IgD-negative memory B cell (primary cell): ENCODE measurements at places on chromosomes 2 and 18. TPM values are rescaled to one million over a fixed set of nuclear protein-coding genes. Genes with fewer than 3 reads are reported as not detected.

ASNSD1 gene
- 43.5 TPM for polyA plus RNA-seq

LRATD1 gene
- polyA plus RNA-seq: not detected

SP140 gene
- polyA plus RNA-seq: 130 TPM

KCNJ13 gene
- 0.09 TPM for polyA plus RNA-seq

TTN gene
- polyA plus RNA-seq: 9.4 TPM

TET3 gene
- polyA plus RNA-seq: 0.46 TPM

AMMECR1L gene
- polyA plus RNA-seq: 6.7 TPM

ZNF521 gene
- not detected for polyA plus RNA-seq

LRRFIP1 gene
- 123 TPM for polyA plus RNA-seq

KLF7 gene
- polyA plus RNA-seq: 17.9 TPM

TP53I3 gene
- 4.1 TPM for polyA plus RNA-seq

SPATA3 gene
- not detected for polyA plus RNA-seq

RIT2 gene
- polyA plus RNA-seq: not detected

SKA1 gene
- polyA plus RNA-seq: 0.90 TPM

DSG1 gene
- not detected for polyA plus RNA-seq

QPCT gene
- 1.8 TPM for polyA plus RNA-seq

PDE1A gene
- not detected for polyA plus RNA-seq

CRYGD gene
- polyA plus RNA-seq: not detected

ZC3H15 gene
- polyA plus RNA-seq: 64.9 TPM

TCF23 gene
- not detected for polyA plus RNA-seq

LRRC30 gene
- polyA plus RNA-seq: not detected

HOXD1 gene
- not detected for polyA plus RNA-seq

IL1R2 gene
- not detected for polyA plus RNA-seq

EFHD1 gene
- 0.73 TPM for polyA plus RNA-seq

CD8B gene
- polyA plus RNA-seq: 1.1 TPM

GYPC gene
- 111 TPM for polyA plus RNA-seq

SP5 gene
- not detected for polyA plus RNA-seq

KCNE4 gene
- not detected for polyA plus RNA-seq

FAM124B gene
- polyA plus RNA-seq: not detected

PDE11A gene
- not detected for polyA plus RNA-seq

REG3G gene
- polyA plus RNA-seq: not detected

FSIP2 gene
- not detected for polyA plus RNA-seq

DYNAP gene
- not detected for polyA plus RNA-seq

UGT1A3 gene
- not detected for polyA plus RNA-seq

OXER1 gene
- polyA plus RNA-seq: 0.63 TPM

RAB12 gene
- polyA plus RNA-seq: 0.10 TPM

ERMN gene
- 0.08 TPM for polyA plus RNA-seq

CXCR1 gene
- polyA plus RNA-seq: 0.35 TPM

CTAGE1 gene
- not detected for polyA plus RNA-seq

ACMSD gene
- polyA plus RNA-seq: not detected
